Heart right ventricle (tissue), 16 donors: ENCODE measurements at places on chromosomes 11 and 22.

GRCh38 chr11:30605036-30605605 lies 19.0 kb upstream of the MPPED2 start:
- no peak overlapping the region for H3K27ac ChIP-seq
- no peaks in the 10 kb centered on the region for H3K4me1 ChIP-seq
- no peak overlapping the region for H3K4me3 ChIP-seq
- H3K36me3 ChIP-seq: no peaks in the 10 kb centered on the region
- no peaks in the 10 kb centered on the region for H3K27me3 ChIP-seq
- no peak for DNase-seq

- H3K4me1 ChIP-seq: peaks cover 91% of the 10 kb centered on the region
- peaks cover 8% of the 10 kb centered on the region for H3K36me3 ChIP-seq
- no peak for DNase-seq
- H3K4me3 ChIP-seq: no peak overlapping the region
- H3K27ac ChIP-seq: peak overlapping the region; percentile 87
Measured at GRCh38 chr11:114159320-114159719, 99.8 kb downstream of the ZBTB16 start.

DNA sequence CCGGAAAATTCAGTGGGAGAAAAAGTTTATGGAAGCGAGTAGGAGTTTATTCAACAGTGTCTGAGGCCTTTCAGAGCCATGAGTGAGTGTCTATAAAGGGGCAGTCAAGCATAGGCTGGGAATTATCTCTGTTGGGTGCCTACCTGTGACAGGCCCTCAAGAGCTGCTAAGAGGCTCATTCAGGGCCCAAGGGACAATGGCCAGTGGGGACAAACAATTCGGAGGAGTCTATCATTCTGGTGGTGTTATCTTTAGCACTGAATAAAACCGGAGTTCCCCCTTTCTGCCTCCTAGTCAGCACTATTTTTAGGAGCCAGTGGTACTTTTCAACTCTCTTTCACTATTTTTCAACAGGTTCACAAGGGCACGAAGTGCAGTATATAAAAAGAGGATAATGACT lies 89.5 kb upstream of the HTATIP2 start:
- no peak overlapping the region for H3K4me3 ChIP-seq
- H3K4me1 ChIP-seq: no peaks in the 10 kb centered on the region
- DNase-seq: no peak
- H3K36me3 ChIP-seq: no peaks in the 10 kb centered on the region
- no peaks in the 10 kb centered on the region for H3K27me3 ChIP-seq
- no peak overlapping the region for H3K27ac ChIP-seq

- H3K27ac ChIP-seq: peak overlapping the region; percentile 79
- H3K4me1 ChIP-seq: no peaks in the 10 kb centered on the region
- H3K4me3 ChIP-seq: peak overlapping the region; percentile 43
- H3K27me3 ChIP-seq: no peaks in the 10 kb centered on the region
Measured at GRCh38 chr11:518463-519202, 11.6 kb upstream of the RNH1 start.

GRCh38 chr11:2945031-2945756 lies 16.0 kb upstream of the PHLDA2 start:
- peaks cover 59% of the 10 kb centered on the region for H3K36me3 ChIP-seq
- peak overlapping the region; percentile 53 for H3K27ac ChIP-seq
- peaks cover 5% of the 10 kb centered on the region for H3K4me1 ChIP-seq
- H3K4me3 ChIP-seq: no peak overlapping the region
- H3K27me3 ChIP-seq: no peaks in the 10 kb centered on the region
- DNase-seq: peak; percentile 92

DNA sequence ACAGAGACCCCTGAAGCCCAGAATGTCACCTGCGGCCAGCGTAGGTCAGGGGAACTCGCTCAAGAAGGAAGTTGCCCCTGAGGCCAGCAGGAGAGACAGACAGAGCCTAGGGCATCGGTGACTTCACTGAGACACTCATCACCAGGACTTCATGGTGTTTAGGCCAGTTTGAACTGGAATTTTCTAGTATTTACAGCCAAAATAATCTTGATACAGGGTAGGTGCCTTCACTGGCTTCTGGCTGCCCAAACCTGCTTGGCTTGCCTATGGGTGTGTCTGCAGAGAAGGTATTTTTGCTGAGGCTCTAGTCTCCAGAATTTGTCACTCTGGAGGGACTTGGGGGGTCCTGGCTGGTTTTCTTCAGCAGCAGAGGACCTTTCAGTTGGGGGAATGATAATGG lies 86.6 kb downstream of the FBXO7 start:
- H3K27me3 ChIP-seq: no peaks in the 10 kb centered on the region
- DNase-seq: no peak
- H3K4me1 ChIP-seq: peaks cover 5% of the 10 kb centered on the region
- H3K27ac ChIP-seq: no peak overlapping the region
- H3K4me3 ChIP-seq: no peak overlapping the region

DNA sequence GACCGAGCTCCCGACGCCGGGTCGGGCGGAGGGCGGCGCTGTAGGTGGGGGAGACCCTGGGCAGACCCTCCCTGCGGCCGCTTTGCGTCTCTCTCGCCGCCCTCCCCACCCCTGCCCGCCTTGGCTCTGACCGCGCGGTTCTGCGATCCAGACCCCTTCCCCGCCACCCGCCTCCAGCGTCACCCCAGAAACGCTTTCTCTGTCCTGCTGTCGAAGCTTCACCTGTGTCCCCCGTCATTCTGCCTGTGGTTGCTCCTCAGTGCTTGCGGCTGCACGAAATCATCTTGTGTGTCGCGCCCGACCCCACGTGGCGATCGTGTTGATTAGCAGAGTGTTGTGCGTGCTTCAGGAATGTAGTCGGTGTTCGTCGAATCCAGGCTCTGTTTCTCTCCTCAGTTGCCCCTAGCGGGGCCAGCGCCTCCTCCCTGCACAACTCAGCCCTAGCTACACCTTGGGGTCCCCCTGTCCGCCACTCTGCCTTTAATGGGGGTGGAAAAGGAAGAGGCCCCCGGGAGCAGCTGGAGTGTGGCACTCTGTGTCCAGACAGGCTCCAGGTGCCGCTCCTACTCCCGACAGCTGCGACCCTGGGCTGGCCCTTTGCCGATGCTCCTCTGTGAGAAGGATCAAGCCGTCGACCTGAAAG lies 851 bp downstream of the PTDSS2 start:
- peaks cover 42% of the 10 kb centered on the region for H3K4me1 ChIP-seq
- peak overlapping the region; percentile 94 for H3K4me3 ChIP-seq
- peak; percentile 42 for DNase-seq
- H3K36me3 ChIP-seq: no peaks in the 10 kb centered on the region
- H3K27ac ChIP-seq: peak overlapping the region; percentile 85
- no peaks in the 10 kb centered on the region for H3K27me3 ChIP-seq

DNA sequence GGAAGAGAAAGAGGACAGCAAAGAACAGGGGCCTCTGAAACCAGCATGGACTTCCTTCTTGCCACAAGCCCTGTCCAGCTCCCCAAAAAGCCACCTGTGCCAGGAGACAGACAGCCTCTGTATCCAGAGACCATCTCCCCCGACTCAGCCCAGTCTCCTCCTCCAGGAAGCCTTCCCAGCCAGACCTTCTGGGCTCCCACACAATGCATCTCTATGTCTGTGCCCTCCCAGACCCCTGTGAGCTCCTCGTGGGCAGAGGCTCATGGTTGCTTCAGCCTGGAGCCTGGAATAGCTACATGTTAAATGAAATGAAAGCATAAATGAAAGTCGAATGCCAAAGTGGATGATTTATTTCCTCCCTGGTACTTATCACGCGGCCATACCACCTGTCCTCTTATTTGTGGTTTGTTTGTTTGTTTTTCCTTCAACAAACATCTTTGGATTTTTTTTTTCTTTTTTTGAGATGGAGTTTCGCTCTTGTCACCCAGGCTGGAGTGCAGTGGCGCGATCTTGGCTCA lies 7.3 kb upstream of the ARAP1 start:
- H3K36me3 ChIP-seq: no peaks in the 10 kb centered on the region
- no peak overlapping the region for H3K27ac ChIP-seq
- no peaks in the 10 kb centered on the region for H3K27me3 ChIP-seq
- peaks cover 18% of the 10 kb centered on the region for H3K4me1 ChIP-seq
- H3K4me3 ChIP-seq: no peak overlapping the region
- DNase-seq: no peak

DNA sequence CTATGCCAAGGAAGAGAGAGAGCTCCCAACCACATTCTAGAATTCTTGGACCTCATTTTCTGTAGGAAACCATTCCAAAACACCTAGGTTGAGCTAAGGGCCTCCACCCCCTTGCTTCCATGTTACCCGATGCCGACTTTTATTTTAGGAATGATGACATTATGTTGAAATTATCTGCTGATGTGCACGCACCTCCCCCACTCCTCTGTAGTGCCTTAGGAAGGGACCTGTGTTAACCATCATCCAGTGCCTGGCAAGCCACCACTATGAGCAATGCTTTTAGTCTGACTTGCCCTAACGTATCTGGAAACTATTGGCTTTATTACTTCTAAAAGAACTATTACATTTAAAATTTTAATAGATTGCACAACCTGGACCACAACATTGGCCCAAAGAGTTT lies 42.1 kb downstream of the NCAPD3 start:
- H3K36me3 ChIP-seq: peaks cover 91% of the 10 kb centered on the region
- no peaks in the 10 kb centered on the region for H3K4me1 ChIP-seq
- no peak overlapping the region for H3K4me3 ChIP-seq

DNA sequence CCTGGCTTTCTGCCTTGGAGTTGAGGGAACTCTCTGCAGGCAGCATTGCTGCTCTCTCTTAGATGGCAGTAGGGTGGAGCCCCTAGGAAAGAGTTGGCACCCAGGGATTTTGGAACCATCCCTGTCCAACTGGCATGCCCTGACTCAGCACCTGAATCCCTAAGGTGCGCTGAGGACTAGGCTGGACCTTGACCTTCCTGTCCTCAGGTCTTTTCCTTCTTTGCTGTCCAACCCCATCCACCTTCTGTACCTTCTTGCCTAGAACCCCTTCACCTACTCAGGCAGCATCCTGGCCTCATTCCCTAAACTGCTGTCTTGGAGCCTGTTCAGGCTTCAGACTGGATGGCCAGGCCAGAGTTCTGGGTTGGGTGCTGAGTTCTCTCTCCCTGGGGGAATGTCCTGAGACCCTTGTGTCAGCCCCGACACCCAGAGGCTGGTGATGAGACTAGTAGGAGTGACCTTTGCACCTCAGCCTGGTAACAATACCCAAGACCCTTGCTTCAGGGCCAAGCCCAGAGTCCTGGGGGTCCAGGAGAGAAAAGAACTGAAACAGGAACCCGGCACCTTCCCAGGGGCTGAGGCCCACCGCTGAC lies 2.5 kb upstream of the POLD4 start:
- H3K4me3 ChIP-seq: no peak overlapping the region
- peaks cover 70% of the 10 kb centered on the region for H3K4me1 ChIP-seq
- peak overlapping the region; percentile 100 for H3K27ac ChIP-seq
- H3K36me3 ChIP-seq: no peaks in the 10 kb centered on the region
- DNase-seq: no peak

DNA sequence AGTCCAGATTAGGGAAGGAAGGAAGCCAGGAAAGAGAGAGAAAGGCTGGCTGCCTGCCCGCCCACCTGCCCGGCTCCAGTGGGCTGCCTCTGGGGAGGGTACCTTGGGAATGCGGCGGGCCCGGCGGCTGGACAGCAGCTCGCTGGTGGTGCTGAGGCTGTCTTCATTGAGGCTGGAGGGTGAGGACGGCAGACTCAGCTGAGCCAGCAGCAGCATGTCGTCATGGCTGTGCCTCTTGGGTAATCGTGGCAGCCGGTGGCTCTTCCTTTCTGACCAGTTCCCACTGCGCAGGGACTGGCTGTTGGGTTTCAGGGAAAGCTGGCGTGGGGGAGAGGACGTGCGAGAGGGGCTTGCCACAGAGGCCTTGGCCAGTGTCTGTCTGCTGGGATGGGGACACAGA lies 32.9 kb downstream of the RPL27A start:
- no peak overlapping the region for H3K4me3 ChIP-seq
- H3K4me1 ChIP-seq: peaks cover 65% of the 10 kb centered on the region
- no peak for DNase-seq
- H3K27me3 ChIP-seq: no peaks in the 10 kb centered on the region
- peak overlapping the region; percentile 61 for H3K27ac ChIP-seq
- no peaks in the 10 kb centered on the region for H3K36me3 ChIP-seq

GRCh38 chr22:50189849-50190181 lies 4.1 kb downstream of the TRABD start:
- peaks cover 51% of the 10 kb centered on the region for H3K4me1 ChIP-seq
- DNase-seq: no peak

DNA sequence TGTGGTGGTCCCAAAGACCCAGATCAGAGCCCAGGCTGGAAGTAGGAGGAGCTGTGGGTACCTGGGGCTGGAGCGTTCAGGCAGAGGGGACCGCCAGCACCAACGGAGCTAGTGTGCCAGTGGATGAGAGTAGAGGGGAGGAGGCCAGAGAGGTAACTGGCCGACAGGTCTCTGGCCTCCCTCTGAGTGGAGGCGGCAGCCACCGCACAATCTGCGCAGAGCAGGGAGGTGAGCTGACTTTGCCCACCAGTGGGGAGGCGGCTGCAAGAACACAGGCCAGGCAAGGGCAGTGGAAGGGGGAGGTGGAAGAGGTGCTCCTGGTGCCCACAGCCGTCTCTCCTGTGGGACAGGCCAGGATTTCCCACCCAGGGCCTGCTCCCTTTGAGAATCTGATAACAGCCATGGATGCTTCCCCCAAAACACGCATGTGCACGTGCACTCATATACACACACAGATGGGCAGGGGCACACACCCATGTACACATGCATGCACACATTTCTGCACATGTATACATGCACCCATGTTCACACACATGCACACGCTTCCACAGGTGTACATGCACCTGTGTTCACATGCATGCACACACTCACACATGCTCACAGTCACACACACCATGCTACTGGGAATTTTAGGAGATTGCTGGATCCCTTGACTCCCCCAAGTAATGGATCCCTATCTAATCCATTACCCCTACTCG lies 6.4 kb upstream of the MGAT3 start:
- H3K27ac ChIP-seq: no peak overlapping the region
- no peak overlapping the region for H3K4me3 ChIP-seq
- no peaks in the 10 kb centered on the region for H3K4me1 ChIP-seq
